ENCODE measurements at places on chromosomes 12 and 14.
A peak's percentile ranks its signal among the peaks of the same experiment; 100 is the strongest.

GRCh38 chr14:95727056-95727700, 13.3 kb upstream of the TCL1A start:
- no peak for DNase-seq

DNA sequence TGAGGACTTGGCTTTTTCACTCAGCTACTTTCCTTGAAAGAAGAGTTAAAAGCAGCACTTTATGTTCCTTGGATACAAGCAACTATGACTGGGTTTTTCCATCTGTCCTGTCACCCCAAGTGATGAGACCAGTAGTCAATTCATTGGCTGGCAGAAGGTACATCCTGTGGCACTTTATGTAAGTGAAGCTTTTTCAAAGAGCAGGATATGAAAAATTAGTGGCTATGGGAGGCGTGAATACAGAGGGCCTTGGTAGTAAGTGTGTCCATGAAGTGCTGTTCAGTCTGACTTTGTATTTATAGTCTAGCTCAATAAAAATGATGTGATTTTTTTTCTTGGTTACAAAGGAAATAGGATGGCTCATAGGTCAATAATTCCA, 68.8 kb downstream of the DRAM1 start:
- DNase-seq, result no peak

DNA sequence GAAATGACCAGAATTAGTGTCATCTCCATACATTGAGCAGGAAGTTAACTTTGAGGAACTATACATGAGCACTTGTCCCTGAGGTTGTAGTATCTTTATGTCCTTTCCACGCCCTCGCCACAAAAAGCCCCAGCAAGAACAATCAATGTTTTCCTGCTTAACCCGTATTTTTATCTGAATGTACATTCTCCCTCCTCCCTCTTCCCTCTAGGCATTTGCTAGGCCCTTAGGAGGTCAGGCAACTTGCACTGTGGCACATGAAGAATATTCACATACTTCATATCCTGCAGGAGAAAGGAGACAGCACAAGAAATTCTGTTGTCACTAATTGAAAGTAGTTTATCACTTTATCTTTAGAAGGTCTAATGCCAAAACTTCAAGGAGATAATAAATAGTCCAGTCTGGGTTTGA, 18.1 kb upstream of the DUSP6 start:
- DNase-seq, result no peak

DNA sequence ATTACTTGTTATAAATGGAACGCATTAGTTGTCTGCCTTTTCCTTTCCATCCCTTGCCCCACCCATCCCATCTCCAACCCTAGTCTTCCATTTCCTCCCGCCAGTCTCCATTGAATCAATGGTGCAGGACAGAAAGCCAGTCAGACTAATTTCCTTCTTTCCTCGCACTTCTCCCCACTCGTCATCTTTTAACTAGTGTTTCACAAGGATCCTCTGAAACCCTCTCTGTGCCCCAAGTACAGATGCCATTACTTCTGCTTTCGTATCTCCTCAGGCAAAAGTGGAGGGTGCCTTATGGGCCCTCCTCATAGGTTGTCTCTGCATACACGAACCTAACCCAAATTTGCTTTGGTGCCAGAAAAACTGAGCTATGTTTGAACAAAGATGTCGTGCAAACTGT, 4.2 kb downstream of the DAZAP2 start:
- peak; percentile 75 for DNase-seq

GRCh38 chr14:77570706-77571268, 45.6 kb downstream of the SPTLC2 start:
- no peak for DNase-seq

DNA sequence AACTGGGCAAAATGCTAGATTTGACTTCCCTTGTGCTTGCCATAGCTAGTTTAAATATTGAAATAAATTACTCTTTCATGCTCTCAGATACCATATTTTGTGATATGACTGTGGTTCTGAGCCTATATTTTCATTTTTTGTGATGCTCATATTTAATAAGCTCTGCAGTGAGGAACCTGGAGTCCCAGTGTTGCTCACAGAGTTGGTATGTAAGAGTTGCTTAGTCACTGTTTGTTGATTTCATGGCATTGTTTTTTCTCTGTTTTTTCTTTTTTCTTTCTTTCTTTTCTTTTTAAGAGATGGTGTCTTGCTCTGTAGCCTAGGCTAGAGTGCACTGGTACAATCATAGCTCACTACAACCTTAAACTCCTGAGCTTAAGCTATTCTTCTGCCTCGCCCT, 750.5 kb upstream of the TMEM132C start:
- DNase-seq, result no peak

DNA sequence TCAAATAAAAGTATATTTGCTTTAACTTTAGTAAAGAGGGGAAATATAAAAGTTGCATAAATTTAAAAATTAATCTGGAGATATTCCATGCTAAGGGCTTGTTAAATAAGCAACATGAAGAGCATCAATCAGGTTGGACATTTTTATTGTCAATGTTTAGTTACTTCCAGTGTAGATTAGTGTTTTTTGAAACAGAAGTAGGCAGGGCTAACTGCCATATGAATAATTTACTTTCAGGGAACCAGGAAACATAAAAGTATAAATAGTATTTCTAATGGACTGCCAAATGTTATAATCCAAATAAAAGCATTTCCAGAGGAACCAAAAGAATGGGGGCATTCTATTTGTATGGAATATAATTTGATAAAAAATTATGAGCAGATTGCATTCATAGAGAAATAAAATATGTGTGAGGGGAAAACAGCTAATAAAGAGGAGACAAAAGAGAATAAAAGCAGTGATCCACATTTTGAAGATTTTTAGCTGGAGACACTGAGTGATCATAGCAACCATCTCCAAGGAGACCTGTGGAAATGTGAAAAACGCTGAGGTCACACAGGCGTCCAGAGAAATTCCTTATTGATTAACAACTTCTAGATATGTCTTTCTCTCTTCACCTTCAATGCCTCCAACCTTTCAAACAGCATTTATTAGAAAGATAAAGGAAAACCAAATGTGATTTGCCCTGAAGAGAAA, 70.8 kb downstream of the SRGAP1 start:
- no peak for DNase-seq

DNA sequence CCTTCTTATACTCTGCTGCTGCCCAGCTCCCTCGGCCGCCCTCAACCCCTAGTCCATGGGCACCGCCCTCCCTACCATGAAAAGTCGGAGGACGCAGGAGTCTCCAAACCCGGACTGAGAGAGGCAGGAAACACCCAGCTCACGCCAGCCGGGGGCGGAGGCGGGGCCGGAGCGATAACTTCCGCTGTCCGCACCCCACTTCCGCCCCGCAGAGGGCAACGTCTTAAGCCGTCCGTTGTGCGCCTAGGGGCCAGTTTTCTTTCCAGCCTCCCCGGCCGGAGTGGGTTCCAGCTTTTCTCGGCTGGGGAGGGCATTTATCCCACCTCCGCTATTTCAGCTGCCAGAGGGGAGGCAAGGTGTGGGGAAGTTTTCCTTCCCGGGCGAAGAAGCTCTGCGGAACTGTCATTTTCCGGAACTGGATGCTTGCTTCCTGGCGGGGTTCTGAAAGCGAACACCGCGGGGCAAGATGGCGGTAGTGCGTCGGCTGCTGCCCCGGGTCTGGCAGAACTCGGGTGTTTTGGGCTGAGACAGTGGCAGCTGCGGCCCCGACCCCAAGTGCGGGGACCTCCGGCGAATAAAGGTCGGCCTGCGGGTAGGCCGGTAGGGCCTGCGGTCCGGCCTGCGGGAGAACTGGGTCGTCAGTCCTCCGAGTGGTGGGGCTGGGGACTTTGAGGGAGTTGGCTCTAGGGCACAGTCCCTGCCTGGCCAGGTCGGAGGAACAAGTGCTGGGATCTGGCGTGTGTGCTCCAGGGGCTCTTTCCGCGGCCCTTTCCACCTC, at the start of the genes KCTD10 and UBE3B:
TSS of gene KCTD10 (minus strand) at position 116 of the 778 bp plus-strand sequence. CDS start at position 78, 38 bp downstream.
TSS of gene UBE3B (plus strand) at position 450 of the 778 bp plus-strand sequence. CDS start 5,918 bp downstream, outside the sequence.
- peak; percentile 95 for DNase-seq

GRCh38 chr14:53338192-53338591, 185.1 kb upstream of the DDHD1 start:
- no peak for DNase-seq

DNA sequence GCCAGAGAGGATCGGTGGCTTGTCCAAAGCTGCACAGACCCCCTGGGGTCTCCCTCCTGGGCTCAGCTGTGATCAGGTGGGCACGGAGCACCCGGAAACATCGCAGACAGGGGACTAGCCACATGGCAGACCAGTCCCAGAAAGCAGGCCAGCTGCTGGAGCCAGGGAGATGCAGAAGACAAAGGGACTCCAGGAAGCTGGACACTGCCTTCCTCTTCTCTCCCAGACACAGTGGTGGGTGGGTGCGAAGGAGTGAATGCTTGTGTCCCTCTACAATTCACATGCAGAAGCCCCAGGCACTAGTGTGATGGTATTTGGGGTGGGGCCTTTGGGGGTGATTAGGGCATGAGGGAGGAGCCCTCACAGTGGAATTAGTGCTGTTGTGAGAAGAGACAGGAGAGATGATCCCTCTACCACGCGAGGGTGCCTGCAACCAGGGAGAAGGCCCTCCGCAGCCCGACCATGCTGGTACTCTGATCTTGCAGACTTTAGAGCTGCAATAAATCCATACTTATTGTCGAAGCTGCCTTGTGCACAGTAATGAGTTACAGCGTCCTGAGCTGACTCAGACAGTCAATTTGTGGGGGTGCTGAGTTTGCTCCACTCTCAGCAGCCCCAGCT, 95.2 kb downstream of the CALM1 start:
- no peak for DNase-seq

DNA sequence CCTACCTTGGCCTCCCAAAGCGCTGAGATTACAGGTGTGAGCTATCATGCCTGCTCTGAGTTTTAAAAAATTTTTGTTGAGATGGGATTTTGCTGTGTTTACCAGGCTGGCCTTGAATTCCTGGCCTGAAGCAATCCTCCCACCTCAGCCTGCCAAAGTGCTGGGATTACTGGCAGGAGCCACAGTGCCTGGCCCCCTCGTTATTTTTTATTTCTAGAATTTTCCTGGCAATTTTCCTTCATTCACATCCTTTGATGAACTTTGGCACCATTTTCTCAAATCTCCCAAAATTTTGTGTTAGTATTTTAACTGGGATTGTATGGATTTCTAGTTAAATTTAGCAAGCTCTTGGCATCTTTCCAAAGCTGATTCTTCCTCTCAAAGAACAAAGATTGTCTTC, 24.6 kb upstream of the SCARB1 start:
- no peak for DNase-seq

GRCh38 chr14:21017528-21018245, 7.2 kb downstream of the NDRG2 start:
- no peak for DNase-seq

DNA sequence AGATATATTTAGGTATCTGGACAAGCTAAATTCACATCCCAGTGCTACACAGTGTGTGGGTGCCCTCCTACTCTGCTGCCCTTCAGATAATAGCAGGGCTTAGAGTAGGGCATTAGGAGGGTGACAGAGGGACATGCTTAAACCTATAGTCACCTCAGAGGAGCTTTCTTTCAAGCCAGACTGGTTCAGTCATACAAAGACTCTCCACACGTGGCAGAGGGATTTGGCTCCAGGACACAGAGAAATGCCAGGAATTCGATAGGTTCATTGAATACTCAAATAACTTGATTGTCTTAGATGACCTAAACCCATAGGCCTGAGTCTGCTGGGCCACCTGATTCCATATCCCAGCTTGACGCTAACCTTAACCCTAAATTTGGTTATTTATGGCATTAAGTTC, 163.5 kb downstream of the TPH2 start:
- DNase-seq, result no peak

- no peak for DNase-seq
Measured at GRCh38 chr14:76770521-76771436, 9.5 kb downstream of the VASH1 start.

- DNase-seq, result no peak
Measured at GRCh38 chr14:99143126-99143525, 128.9 kb downstream of the BCL11B start.

- peak; percentile 42 for DNase-seq
Measured at GRCh38 chr12:116303929-116304328, 26.4 kb upstream of the MED13L start.

GRCh38 chr14:90870950-90871604, 54.8 kb upstream of the TTC7B start:
- no peak for DNase-seq

DNA sequence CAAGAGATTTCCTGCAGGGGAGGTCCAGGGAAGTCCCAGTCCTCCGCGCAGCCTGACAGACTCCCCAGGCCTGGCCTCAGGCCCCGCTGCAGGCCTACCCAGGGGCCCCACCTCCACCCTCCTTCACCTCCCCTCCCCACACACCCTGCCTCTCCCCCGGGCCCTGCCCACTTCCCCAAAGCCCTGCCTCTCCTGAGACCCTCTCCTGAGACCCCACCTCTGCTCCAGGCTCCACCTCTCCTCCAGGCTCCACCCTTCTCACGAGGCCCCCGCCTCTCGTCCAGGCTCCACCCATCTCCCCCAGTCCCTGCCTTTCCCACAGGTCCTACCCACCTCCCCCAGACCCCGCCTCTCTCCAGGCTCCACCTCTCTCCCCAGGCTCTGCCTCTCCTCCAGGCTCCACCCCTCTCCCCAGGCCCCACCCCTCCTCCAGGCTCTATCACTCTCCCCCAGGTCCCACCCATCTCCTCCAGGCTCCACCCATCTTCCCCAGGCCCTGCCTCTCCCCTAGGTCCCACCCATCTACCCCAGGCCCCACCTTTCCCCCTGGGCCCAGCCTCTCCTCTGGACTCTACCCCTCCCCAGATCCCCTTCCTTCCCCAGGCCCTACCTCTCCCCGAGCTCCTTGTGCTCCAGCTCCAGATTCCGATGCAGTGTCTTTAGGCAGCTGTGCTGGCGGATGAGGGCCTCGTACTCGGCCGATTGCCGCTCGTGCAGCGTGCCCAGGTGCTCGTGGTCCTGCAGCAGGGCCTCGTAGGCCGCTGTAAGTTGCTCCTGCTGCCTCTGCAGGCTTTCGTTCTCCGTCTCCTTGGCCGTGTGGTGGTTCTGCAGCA, 58.8 kb upstream of the GPR68 start:
- no peak for DNase-seq

GRCh38 chr12:75482646-75483045, 2.1 kb downstream of the GLIPR1 start:
- no peak for DNase-seq

DNA sequence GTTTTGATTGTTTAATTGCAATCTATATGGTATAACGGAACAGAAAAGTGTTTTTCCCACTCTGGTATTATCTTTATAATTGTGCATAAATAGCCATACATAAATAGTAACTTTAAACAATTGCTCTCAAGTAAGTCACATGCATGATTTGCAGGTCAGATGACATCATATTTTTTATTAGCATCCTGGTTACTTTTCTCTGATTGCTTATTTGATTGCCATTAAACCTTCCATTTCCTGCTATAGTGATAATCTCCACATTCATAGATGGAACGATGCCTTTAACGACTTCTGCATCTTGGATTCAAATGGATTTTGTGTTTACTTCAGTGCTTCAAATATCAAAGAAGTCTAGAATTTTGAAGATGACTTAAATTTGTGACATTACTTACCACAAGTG, 3.5 kb upstream of the KLRK1 start:
- DNase-seq, result no peak

- no peak for DNase-seq
Measured at GRCh38 chr12:106425061-106425702, 67.6 kb downstream of the POLR3B start.

DNA sequence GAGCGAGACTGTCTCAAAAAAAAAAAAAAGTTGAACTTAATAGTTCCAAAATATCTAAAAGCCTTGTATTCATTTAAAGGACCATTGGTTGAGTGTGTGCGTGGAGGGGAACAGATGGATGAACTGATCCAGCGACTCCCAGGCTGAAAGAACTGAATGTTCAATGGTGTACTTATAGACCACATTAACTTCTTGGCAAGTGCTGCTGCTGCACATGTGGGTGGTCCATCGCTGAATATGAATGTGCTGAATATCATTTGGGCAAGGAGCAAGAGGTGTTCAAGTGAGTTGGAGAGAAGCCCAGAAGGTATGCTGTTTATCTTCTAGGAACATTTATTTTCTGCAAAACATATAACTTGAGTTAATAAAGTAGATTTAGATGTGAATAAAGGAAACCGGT, 289.0 kb upstream of the RPL10L start:
- DNase-seq, result no peak

GRCh38 chr14:86790408-86791364, 1202.3 kb downstream of the GALC start:
- DNase-seq, result no peak

Measured in suppressor macrophage treated with lipopolysaccharide for 4 hours (primary cell).